ENCODE measurements at places on chromosomes 12 and 14.

DNA sequence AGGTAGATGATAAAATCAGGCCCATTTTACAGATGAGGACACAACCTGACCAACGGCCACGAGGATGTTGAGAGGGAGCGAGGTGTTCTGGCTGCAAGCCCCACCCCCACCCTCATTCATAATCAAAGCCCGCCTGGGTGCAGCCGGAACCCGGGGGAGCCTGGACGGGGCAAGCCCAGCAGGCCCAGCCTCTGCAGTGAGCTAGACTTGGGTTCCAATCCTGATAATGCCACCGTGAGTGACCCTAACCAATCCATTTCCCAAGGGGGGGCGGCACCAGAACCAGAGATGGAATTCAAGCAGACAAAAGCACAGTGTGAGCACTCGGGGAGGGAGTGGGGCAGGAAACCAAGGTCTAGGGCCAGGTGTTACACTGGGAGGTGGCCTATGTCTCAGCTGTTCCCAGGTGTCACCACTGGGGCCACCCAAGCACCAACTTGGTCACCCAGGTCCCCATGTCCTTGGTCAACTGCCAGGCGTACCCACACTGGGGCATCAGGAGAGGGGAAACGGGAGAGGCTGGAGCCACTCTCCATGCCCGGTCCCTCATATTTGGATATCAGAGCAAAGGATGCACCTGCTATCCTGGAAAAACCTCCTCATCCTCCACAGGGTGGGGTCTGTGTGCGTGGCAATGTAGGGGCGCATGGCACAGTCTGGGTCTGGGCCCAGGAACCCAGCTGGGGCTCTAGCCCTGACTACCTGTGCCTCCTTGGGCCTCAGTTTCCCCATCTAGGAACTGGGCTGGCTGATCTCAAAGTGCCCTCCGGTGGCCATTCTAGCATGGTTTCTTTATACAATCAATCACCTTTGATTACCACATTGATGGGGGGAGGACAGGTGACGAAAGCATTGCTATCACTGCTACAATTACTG, 58.4 kb downstream of the FAM222A start:
- no peak for DNase-seq

DNA sequence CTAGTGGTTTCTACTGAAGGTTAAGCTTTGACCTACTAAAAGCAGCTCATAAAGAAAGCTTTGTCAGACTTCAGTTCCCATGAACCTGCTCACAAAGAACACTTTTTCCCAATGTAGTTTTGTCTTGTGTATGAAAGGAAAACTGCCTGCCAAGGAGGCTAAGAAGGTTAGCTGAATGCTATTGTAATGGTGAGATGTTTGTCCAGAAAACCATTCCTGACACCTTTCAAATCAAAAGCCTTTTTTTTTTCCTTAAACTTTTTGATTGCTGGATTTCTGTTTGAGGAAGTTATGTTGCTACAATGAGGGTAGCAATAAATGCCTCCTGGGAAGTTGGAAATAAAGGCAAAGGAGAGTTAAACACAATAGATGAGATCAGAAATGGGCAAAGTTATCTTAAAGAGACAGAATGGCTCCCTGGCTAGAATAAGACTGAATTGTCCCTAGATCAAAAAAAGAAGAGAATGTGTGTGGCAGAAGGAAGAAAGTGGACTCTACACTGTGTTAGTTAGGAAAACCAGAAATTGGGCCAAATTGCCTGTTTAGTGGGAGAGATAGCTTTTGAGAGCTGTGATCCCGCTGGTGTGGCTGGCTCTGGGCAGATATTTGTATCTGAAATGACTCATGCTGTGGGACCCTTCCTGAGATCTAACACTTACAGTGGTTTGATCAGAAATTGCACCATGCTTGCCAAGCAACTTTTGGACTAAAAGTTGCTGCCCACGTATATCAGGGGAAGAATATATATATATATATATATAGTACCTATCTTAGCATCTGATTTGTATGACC, 27.5 kb downstream of the TECPR2 start:
- no peak for DNase-seq

- DNase-seq: no peak
Measured at GRCh38 chr14:79134361-79134760, 964.2 kb downstream of the NRXN3 start.

- no peak for DNase-seq
Measured at GRCh38 chr14:74977164-74977900, 21.9 kb upstream of the PGF start.

DNA sequence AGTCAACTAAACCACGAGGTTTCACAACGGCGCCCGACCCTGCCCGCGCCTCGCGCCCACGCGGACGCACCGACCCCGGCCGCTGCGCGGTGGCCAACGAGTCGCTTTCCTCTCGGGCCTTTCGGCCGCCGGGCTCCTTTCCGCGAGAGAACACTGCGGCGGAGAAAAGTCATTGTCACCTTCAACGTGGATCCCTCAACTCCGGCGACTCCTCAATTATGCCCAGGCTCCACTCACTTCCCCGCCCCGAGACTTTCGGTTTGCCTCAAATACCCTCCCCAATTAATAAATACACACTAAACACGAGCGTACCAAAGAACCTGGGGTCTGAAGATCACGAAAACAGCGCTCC, 450 bp downstream of the SINHCAF start:
- no peak for DNase-seq

- DNase-seq: no peak
Measured at GRCh38 chr12:91566328-91567099, 383.9 kb upstream of the DCN start.

GRCh38 chr12:129200576-129200975, 347.3 kb downstream of the GLT1D1 start:
- DNase-seq: no peak

- DNase-seq: no peak
Measured at GRCh38 chr12:62655666-62656151, 189.1 kb downstream of the MON2 start.

DNA sequence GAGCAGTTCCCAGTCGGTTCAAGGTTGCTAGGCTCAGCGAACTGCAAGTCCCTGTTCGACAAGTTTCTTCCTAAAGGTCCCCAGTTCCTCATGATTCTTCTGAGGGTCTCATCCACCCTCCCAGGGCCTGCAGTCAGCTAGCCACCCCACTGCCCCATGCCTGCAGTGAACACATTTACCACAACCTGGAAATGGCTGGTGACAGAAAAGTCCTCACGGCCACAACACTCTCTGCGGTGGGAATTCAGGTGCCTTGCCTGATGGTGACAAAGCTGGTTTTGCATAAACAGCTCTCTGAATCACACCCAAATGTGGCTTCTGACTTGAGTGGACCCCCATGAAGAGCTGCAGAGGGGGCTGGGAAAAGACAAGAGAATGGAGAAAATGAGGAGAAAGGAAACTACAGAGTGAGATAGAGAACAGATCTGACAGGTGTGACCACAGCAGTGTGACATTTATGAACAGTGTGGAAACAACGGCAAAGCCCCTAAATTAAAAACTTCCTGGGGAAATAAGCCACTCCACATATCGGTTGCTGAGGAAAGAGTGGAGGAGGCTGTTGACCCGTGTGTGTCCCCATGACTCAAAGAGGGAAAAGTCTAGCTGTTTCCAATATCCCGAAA, 1.3 kb upstream of the CD27 start:
- DNase-seq: no peak

GRCh38 chr12:9039397-9039977, 50.1 kb downstream of the KLRG1 start:
- no peak for DNase-seq

DNA sequence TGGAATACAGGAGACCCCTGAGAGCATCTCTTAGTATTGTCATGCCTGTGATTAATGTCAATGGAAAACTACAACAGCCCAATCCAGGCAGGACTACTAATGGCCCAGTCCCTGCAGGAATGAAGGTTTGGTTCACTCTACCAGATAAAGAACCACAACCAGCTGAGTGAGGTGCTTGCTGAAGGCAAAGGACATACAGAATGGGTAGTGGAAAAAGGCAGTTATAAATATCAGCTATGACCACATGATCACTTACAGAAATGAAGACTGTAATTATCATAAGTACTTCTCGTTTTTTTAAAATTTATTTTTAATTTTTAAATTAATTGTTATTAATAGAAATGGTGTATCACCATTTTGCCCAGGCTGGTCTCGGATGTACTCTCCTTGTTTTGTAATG, 17.2 kb upstream of the LPCAT3 start:
- DNase-seq: no peak

DNA sequence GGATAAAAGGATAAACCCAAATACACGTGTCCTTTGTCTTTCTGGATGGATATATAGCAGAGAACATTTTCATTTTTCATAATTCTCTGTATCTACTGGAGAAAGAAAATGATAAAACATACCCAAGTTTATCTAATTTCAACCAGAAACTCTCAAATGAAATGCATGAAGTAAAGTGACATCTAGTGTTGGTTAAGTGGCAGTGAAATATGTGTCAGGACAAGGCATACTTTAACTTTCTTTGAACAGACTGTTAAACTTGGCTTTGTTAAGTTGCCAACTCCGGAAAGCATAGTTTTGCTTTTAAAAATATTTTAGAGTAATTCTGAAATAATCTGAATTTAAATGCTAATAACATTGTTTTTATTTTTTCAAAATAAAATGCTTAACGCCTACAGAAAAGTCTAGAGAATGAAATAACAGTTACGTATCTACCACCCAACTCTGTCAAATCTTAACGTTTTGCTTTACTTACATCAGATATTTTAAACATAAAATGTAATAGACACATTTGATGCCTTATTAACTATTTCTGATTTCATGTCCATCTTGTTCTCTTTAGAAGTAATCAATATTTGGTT, 25.2 kb upstream of the NTN4 start:
- no peak for DNase-seq

DNA sequence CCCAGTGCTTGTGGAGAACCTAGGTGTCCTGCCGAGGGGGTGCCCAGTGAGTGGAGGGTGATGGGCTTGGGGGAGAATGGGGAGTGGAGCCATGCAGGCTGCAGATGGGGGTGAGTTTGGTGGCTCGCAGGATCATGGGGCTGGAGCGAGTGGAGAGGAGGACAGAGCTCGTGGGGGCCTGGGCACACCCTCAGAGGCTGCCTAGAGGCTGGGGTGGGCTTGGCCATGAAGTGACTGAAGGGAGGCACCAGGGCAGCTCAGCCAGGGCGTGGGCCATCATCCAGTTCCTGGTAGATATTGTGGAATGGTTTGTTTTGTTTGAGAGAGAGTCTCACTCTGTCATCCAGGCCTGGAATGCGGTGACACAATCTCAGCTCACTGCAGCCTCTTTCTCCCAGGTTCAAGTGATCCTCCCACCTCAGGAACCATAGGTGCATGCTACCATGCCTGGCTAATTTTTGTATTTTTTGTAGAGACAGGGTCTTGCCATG, 43.4 kb upstream of the AMN start:
- DNase-seq: no peak

- DNase-seq: no peak
Measured at GRCh38 chr14:61891810-61892209, 129.6 kb downstream of the SNAPC1 start.

GRCh38 chr12:288687-289086, 26.1 kb upstream of the SLC6A13 start:
- DNase-seq: no peak

DNA sequence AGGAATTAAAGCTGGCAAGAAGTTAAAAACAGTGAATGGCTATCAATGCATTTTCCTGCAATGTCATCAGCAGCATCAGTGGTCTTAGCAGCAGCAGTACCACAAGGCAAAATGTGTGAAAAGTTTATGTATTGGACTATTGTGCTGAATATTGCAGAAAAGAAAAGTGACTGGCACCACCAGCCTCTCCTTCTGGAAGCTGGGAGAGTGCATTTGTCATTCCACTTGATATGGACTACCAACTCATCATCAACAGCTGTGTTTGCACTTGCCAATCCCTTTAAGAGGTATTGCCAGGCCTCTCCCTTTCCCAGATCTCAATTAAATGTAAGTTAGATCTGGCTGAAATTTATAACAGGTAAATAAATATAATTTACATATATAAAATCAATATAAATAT, 151.0 kb upstream of the GZMB start:
- no peak for DNase-seq

DNA sequence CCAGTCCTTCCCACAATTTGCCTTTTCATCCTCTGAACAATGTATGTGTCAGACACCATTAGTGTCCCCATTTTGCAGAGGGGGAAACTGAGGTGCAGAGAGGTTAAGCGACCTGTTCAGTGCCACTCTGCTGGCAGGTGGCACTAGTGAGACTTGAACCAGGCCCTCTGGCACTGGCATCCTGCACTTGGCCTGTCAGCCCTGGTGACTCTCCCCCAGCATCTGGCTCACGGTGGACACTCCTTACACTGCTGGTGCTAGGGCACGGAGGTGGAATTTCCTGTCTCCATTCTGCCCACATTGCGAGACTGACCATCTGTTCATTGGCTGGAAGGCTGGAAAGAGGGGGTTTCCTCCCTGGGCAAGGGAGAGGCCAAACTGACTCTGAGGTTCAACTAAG, 48.7 kb downstream of the CCNK start:
- DNase-seq: no peak

DNA sequence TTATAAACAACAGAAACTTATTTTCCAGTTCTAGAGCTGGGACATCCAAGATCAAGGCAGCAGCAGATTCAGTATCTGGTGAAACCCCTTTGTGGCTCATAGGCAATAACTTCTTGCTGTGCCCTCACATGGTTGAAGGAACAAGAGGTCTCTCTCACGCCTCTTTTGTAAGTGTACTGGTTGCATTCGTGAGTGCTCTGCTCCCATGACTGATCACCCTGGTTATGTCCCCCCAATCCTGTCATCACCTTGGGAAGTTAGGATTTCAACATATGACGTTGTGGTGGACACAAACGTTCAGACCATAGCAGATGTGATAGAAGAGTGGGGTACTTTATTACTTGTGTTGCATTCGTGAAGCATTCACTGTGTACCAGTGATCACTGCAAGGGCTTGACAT, 184.0 kb downstream of the SRGAP1 start:
- DNase-seq: no peak

DNA sequence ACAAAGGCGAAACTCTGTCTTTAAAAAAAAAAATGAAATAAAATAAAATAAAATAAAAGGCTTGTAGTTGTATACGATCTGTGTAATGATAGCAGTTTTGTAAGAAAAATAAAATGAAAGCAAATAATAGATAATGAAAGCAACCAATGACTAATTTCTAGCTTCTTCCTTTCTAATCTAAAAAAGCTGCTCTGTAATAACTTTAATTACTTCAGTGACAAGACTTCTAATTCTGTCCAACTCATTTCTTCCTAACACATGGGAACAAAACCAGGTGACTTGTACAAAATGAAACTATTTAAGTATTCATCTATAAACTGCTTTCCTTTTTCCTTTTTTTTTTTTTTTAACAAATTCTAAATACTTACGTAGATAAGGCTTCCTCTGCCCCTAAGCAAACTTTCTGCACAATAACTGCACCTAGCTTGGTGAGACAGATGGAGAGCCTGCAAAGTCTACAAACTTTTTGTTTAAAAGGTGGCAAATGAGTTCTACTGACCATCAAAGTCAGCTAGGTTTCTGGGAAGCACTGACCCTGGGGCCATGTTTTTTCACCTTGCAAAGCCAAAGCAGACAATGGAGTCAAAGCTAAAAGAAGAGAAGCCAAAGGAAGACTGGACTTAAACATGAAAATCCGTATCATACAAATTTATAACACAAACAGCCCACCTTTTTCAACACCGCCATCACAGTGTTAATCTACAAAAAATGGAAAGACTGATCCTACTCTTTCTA, 28.2 kb downstream of the DENND5B start:
- DNase-seq: no peak

GRCh38 chr14:69682136-69682535, 70.7 kb downstream of the SUSD6 start:
- DNase-seq: no peak
